ENCODE measurements at places on chromosomes 7 and 10. TPM values are rescaled to one million over a fixed set of nuclear protein-coding genes. Genes with fewer than 3 reads are reported as not detected.

The PARD3 gene
- total RNA-seq, result 58.7 TPM

The LRRC61 gene
- total RNA-seq, result not detected

The COL1A2 gene
- total RNA-seq, result 0.12 TPM

The DKK1 gene
- total RNA-seq, result 0.56 TPM

The EPDR1 gene
- 20.2 TPM for total RNA-seq

DNA sequence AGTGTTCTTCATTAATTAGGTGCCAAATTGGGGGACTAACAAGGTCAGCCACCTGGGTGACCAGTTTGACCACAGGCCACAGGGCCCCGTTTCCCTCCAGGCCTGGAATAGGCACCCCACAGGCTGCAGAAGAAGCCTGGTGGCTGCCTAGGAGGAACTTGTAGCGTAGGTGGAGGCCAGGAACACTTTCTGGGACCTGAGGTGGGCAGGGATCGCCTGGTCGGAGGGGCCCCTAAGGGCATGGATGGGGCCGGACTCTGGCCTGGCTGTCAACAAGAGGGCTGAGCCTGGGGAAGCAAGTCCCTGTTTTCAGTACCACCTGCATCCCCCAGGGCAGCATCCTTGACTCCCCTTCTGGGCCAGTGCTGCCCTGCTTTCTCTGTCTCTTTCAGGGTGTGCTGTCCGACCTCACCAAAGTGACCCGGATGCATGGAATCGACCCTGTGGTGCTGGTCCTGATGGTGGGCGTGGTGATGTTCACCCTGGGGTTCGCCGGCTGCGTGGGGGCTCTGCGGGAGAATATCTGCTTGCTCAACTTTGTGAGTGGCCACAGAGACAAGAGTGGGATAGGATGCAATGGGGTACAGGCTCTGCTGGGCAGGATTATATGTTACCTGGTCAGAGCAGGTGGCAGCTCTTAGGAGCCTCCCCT is 30.7 kb upstream of the SH2D4B start:
- no peak for DNase-seq

DNA sequence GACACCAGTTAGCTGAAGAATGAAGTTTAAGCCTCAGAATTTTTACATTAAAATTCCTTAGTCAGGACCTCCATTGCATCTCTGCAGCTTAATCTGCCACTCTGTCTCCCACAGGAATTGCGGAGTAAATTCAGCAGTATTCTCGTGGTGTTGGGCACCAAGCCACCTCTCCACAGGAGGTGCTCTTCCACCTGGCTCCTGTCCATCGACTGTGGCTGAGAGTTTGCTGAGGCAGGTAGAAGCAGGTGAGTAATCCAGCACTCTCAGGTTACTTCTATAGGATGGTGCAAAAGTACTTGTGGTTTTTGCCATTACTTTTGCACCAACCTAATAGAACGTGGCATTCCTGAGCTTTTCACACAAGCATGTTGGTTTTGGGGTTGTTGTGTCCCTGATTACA is 134.1 kb downstream of the GFRA1 start:
- DNase-seq, result no peak

DNA sequence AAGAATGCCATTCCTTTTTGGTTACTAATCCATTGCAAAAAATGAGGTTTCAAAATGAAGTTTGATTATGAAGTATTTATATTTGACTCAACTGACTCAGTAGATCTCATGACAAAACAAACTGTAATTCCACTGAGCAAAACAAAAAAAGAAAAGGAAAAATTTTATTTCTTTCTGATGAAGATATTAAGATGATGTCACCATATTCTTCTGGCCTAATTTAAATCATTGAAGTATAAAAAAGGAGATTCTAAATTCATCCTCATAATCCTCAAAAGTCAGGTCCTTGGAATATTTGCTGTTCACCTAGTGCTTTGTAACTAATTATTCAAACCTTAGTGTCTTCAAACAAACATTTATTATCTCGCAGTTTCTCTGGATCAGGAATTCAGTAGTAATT is 1183.7 kb downstream of the CNTNAP2 start:
- DNase-seq, result no peak

DNA sequence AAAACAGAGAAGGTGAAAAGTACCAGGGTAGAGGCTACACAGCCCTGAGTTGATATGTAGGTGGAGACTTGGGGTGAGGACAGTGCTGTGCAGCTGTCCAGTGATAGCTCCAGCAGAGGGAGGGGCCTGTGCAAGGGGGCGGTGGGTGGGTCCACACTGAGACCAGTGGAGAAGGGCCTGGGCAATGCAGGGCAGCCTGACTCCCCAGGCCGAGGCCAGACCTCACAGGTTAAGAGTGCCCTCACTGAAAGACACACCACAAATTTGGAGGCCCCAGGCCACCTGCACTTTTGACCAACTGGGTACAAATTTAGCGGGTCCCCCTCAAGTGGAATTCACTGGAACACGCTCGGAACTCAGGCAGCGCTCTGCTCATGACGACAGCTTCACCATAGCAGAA is 6.7 kb upstream of the RASGEF1A start:
- no peak for DNase-seq

- no peak for DNase-seq
These were observed 9.3 kb downstream of the CASP7 start for GRCh38 chr10:113689057-113689456.

GRCh38 chr10:6562221-6562620 is 17.9 kb downstream of the PRKCQ start:
- no peak for DNase-seq

- DNase-seq, result no peak
These were observed 59.8 kb downstream of the TMEM178B start for GRCh38 chr7:141133646-141134045.

- no peak for DNase-seq
These were observed 55.8 kb downstream of the PTN start for GRCh38 chr7:137287651-137288258.

DNA sequence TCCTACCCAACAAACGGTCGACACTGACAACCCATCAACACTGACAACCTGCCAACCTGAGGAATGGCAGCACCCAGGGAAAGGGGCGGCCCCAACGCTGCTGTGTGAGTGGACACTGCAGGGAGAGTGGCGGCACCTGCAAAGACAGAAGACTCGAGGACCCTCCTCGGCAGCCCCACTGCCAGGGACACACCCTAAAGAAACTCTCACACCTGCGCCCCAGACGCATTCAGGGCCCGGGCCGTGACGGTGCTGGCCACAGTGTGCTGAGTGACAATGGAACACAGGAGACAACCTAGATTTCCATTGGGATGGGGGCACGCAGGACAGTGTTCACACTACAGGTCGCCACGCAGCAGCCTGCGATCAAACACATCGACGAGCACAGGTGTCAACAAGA is 3.6 kb downstream of the CAMK2B start:
- no peak for DNase-seq

DNA sequence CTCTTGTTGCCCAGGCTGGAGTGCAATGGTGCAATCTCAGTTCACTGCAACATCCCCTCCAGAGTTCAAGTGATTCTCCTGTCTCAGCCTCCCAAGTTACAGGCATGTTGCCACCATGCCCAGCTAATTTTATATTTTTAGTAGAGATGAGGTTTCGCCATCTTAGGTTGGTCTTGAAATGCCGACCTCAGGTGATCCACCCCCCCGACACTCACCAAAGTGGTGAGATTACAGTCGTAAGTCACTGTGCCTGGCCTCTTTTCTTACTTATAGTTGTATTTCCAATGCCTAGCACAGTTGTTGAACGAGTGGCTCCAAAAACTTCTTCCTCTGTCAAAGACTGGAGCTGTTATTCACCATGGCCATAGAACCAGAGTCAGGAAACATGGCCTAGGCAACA is 6.7 kb downstream of the RNF216 start:
- DNase-seq, result no peak

All from SJCRH30 (cell line).